ENCODE measurements at places on chromosomes 5 and 9.

- DNase-seq, result no peak
These were observed 127.7 kb upstream of the PIK3R1 start for GRCh38 chr5:68087866-68088265.

- no peak for DNase-seq
These were observed 213.2 kb downstream of the NR3C1 start for GRCh38 chr5:143190260-143190810.

GRCh38 chr5:74605759-74606158 is 34.8 kb downstream of the ENC1 start:
- DNase-seq, result no peak

- no peak for DNase-seq
These were observed 285.7 kb upstream of the ANKRD55 start for GRCh38 chr5:56518820-56519219.

- DNase-seq, result no peak
These were observed 67.9 kb upstream of the RXRA start for GRCh38 chr9:134258332-134258731.

GRCh38 chr5:142100307-142100706 is 8.3 kb upstream of the NDFIP1 start:
- DNase-seq, result no peak

Measured in NCI-H2081 (cell line).